ENCODE measurements at places on chromosomes 4 and X. TPM values are rescaled to one million over a fixed set of nuclear protein-coding genes. Genes with fewer than 3 reads are reported as not detected.

Gene SLC49A3
- 8.4 TPM for total RNA-seq

Gene TMEM271
- not detected for total RNA-seq

Gene PAGE2B
- not detected for total RNA-seq

Gene POU4F2
- total RNA-seq: not detected

Gene FREM3
- total RNA-seq: 0.05 TPM

Gene HNRNPD
- total RNA-seq: 145 TPM

Gene SLC25A5
- 1,091 TPM for total RNA-seq

GRCh38 chrX:19065535-19065934, 56.7 kb downstream of the ADGRG2 start:
- no peak for DNase-seq

DNA sequence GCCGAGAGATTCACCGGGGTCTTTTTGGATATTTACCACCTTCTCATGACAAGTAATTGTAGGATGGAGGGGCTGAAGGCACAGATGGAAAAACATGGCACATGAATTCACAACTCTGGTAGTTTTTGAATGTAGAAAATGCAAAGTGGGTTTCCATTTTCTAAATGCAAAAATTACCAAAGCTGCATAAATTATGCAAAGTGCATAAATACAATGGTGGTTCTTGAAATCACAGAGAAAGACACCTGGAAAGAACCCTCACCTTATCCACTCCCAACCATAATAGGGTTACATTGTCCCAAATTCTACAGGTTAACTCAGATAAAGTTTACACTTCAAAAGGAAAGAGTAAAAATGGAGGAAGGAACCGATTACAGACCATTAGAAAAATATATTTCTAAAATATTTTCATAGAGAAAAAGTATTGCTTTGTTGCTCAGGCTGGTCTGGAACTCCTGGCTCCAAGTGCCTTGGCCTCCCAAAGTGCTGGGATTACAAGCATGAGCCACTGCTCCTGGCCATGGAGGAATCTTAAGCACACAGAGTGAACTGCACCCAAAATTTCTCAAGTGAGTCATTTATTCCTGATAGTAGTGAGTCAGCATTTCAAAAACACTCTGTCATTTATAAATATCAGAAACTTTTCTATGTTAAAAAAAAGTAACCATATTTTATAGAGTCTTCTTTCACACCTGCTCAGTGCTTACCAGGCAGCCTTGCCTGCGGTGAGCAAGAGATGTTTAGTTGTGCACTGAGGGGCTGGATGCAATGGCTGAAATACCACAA, 101.4 kb downstream of the FIP1L1 start:
- no peak for DNase-seq

GRCh38 chrX:39507617-39508299, 590.0 kb downstream of the BCOR start:
- DNase-seq: no peak

DNA sequence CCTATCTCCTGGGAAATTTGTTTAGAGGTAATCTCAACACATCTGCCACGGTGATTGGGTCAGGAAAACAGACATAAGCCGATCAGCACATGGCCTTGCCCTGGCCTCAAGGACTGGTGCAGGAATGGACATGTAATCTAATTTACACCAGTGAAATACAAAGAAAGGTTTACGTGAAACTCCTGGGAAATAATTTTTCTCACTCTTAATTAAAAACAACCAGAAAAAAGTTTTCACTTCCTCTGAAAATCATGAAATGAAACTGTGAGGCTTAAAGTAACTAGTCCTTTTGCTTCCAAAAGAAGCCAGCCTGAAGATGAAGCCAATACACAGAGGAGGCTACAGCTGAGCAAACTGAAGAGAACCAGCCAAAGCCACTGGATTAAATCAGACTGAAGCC, 154.1 kb upstream of the FAM241A start:
- DNase-seq: no peak

DNA sequence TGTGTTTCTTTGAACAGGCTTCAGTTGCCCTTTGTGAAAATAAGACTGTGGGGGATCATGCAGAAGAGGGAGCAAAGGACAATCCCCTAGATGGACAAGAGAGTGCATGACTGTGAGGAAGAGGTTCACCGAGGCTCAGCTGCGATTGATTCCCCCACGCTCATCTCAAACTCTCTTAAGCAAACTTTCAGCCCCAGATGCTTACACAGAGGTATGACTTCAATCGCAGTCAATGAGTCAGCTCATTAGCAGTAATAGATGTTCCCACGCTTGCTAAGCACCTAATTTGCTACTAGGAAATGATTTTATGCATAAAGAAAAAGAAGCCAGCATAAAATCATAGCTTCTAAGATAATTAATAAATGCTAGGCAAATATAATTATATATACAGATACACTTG, 2256.1 kb upstream of the AGA start:
- no peak for DNase-seq

- DNase-seq: no peak
Observed at GRCh38 chr4:75786938-75787337, 62.6 kb downstream of the USO1 start.

DNA sequence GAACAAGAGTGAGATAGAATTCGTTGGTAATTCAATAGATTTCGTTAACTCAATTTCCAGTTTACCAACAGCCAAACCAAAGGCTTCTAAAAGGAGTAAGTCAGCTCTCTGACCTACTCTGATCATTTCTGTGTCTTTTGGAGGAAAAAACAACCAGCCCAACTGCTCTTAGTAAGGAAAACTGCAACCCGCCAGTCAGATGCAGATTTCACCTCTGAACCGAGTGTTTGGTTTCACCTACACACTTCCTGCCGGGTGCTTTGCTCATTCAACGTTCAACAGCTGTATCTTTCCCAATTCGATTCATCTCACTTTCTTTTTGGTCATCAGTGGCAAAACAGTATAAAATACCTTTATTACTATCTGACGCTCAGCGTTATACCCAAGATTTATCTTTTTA, 24.5 kb downstream of the TMSB4X start:
- DNase-seq: no peak

DNA sequence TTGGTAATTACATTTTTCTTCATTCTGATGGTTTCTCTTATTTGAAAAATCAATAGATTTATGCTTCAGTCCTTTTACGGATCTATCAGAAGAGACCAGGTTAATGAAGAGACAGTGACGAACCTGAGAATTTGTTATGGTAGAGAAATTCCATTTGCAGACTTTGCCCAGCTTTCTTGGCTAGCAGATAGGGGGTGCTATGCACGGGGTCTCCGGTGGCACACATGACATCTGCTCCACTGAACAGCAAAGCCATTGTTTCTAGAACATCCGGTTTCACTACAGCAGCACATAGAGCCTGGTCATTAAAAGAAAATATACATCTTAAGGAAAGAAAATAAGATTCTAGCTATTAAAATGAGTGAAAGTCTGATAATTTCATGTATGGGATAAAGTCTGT, 85.1 kb downstream of the ARAP2 start:
- DNase-seq: no peak

GRCh38 chrX:22097012-22097694, 65.0 kb downstream of the PHEX start:
- no peak for DNase-seq

- DNase-seq: no peak
Observed at GRCh38 chr4:71540749-71541269, 202.0 kb downstream of the SLC4A4 start.

DNA sequence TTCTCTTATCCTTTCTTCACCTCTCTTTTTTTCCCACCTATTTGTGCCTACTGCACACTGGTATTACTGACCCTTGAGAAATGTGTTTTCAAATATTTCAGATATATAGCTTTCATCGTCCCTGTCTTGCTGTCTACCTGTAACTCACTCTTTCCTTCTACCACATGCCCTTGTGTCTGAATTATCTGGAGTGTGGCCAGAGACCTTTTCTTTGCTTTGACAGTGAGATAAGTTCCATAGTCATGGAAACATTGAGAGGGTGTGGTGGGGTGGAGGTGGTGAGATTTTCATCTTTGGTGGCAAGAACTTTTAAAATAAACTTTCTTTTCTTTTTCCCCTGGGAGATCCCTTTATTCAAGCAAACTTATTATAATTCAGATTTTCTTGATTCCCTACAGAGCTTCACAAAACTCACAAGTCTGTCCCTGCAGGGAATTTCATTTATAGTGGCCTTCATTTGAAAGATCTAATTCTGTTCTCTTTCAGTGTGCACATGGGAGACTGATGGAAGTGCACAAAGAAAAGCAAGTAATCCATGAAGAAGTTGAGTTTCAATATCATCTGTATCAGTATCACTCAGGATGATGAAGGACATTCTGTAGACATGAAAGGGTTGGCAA, 95.7 kb downstream of the SH2D1A start:
- no peak for DNase-seq
